Activated CD4-positive, alpha-beta T cell treated with anti-CD3 and anti-CD28 coated beads for 36 hours (primary cell): ENCODE measurements at places on chromosomes 2 and 18. TPM values are rescaled to one million over a fixed set of nuclear protein-coding genes. Genes with fewer than 3 reads are reported as not detected.

GPR35 gene
- total RNA-seq = 4.1 TPM

AGXT gene
- not detected for total RNA-seq

LRP1B gene
- total RNA-seq = not detected

LCT gene
- total RNA-seq = 0.16 TPM

AMER3 gene
- total RNA-seq = not detected

PHOSPHO2 gene
- total RNA-seq = 3.5 TPM

LRRC30 gene
- total RNA-seq = not detected

PLCL1 gene
- 1.7 TPM for total RNA-seq

GRCh38 chr2:200735061-200735460 lies 76.6 kb upstream of the BZW1 start:
- DNase-seq = peak; percentile 66

- no peak for DNase-seq
These were observed 42.2 kb downstream of the KIDINS220 start for GRCh38 chr2:8794923-8795825.

- no peak for DNase-seq
These were observed 351.3 kb downstream of the NRXN1 start for GRCh38 chr2:50680646-50681045.

DNA sequence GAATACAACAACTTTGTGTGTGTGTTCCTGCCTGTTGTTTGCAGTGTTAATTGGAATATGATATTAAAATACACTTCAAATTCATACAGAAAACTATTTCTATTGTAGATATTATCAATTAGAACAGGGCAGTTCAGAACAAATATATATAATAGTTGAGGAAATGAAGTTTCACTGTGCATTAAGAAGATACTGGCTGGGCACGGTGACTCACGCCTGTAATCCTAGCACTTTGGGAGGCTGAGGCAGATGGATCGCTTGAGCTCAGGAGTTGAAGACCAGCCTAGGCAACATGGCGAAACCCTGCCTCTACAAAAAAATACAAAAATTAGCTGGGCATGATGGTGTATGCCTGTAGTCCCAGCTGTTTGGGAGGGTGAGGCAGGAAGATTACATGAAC lies 79.3 kb downstream of the ASAP2 start:
- DNase-seq = no peak

GRCh38 chr2:96852667-96853066 lies 5.1 kb downstream of the ANKRD39 start:
- no peak for DNase-seq

GRCh38 chr2:236352761-236353593 lies 88.8 kb upstream of the ASB18 start:
- DNase-seq = peak; percentile 48

- DNase-seq = peak; percentile 71
These were observed 28.1 kb upstream of the SATB2 start for GRCh38 chr2:199485732-199486335.

DNA sequence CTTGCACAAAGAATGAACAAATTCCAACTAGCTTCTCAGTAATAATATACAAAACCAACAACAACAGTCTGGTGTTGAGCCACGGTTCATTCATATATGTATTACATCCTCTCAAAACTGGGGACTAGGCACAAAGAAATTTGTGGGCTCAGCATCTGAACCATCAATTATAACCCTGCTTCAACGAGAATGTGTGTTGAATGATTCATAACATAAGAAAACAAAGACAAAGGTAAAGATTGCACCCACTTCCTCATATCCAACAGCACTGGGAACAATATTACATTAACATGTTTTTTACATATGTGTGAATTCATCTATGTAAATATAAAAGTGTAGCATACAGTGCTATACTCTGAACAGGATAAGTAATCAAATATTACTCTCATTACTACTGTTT lies 144.8 kb downstream of the CDH2 start:
- DNase-seq = no peak

DNA sequence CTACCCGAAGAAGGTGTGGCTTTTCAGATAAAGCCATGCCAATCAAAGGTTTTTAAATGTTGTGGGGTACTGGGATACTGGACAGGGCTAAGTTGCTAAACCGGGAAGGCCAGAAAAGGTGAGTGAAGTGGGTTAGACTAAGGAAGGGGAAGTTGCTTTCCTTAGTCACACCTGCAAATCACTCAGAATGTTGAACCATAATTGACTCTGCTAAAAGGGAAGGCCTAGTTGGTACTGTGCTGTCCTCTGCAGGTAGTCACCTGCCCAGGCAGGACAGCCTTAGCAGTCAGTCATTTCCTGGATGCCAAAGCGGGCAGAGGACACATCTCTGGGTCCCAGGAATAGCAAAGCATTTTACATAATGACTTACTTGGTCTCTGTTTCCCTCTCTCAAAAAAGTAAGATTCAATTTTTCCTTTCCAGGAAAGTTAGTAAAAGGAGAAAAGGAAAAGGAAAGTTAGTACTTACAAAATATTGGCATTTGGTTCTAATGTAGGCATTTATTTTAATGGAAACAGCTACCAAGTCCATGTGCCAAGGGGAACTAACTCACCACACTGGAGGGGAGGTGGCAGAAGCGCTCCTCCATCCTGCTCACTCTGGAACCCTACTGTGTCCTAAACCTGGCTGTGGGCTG lies 60.3 kb downstream of the RFTN2 start:
- DNase-seq = peak; percentile 13

DNA sequence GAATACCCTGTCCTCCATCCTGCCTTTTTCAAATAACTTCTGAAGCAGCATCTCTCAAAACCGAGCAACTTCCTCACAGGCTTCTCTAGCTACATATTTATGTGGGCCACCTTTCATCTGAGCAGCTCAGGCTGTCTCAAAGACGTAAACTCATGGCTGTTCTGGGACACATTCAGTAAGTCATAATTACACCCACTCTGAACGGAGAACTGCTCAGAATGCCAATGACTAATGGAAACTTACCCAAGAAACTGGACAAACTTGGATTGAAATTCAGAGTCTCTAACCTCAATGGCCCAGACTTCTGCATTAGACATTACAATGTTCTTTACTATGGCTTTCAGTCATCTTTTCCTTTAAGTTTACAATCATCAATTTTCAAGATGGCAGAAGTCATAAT lies 145.2 kb downstream of the RAD51AP2 start:
- no peak for DNase-seq

DNA sequence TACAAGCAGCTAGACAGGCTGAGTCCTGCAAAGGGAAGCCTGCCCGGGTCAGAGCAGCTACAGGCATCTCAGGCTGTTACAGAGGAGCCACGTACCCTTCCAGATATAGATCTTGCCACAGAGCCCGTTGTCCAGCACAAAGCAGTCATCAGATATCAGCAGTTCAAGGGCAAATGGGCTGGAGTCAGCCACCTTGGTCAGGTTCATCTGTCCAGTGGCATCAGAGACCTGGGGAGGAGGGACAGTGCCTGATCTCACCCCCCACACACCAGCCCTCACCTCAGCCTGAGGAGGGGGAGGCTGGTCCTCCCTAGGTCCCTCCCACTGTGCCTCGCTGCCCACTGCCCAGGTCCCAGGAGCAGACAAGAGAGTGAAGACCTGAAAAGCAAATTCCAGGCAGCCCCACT lies 12.2 kb downstream of the CAPG start:
- DNase-seq = no peak

DNA sequence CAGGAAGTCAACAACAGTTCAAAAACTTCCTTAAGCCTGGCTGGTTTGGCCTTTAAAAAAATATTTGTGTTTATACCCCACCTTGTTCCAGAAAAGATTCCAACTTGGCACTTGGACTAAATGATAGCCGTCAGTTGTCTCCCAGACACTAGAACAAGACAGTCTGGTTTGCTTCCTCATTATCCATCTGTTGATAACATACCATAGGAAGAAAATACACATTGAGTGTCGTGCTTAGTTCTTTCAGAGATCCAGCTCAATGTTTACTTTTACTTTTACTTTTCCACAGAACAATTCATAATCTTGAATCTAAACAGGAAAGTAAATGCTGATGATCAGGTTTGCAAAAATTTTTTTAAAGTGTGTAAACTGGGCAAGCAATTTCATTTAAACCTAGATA lies 2.4 kb upstream of the VPS54 start:
- DNase-seq = no peak

DNA sequence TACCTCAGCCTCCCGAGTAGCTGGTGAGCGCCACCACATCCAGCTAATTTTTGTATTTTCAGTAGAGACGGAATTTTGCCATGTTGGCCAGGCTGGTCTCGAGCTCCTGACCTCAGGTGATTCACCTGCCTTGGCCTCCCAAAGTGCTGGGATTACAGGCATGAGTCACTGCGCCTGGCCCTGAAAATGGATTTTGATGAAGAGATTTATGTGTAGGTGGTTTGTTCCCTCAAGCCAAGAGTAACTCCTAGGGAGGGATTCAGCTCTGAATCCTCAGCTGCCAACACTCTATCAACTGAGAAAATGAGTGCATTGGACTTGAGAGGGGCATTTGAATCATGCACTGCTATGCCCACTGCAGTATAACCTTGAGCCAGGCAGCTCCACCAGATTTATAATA lies 17.5 kb upstream of the LIPG start:
- no peak for DNase-seq

DNA sequence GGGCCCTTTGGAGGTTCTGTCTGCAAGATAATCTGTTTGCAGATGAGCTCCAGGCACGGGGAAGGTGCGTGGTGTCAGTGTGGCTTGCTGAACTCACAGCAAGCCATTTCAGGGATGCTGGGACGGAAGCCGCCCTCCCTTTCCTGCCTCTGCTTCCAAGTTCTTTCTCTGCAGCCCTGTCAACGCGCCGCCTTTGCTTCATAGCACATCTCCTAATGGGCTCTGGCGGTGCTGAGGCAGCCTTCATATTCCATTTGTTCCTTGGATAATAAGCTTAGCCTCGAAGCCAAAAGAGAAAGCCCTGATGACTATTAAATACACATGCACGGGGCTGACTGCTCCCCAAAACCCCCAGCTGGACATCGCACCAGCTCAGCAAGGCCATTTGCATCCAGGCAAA lies 81.7 kb upstream of the TAF1B start:
- DNase-seq = no peak

DNA sequence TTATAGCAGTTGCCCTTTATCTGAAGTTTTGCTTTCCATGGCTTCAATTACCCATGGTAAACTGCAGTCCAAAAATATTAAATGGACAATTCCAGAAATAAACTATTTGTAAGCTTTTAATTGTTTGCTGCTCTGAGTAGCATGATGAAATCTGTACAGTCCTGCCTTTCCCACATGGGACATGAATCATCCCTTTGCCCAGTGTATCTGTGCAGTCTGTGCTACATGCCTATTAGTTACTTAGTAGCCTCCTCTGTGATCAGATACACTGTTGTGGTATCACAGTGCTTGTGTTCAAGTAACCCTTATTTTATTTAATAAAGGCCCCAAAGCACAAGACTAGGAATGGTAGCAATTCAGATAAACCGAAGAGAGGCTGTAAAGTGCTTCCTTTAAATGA lies 810.6 kb upstream of the PIK3C3 start:
- no peak for DNase-seq

- DNase-seq = peak; percentile 74
These were observed 29.7 kb downstream of the NOL10 start for GRCh38 chr2:10659898-10660568.

GRCh38 chr2:178441426-178441825 lies 9.5 kb downstream of the PRKRA start:
- no peak for DNase-seq

DNA sequence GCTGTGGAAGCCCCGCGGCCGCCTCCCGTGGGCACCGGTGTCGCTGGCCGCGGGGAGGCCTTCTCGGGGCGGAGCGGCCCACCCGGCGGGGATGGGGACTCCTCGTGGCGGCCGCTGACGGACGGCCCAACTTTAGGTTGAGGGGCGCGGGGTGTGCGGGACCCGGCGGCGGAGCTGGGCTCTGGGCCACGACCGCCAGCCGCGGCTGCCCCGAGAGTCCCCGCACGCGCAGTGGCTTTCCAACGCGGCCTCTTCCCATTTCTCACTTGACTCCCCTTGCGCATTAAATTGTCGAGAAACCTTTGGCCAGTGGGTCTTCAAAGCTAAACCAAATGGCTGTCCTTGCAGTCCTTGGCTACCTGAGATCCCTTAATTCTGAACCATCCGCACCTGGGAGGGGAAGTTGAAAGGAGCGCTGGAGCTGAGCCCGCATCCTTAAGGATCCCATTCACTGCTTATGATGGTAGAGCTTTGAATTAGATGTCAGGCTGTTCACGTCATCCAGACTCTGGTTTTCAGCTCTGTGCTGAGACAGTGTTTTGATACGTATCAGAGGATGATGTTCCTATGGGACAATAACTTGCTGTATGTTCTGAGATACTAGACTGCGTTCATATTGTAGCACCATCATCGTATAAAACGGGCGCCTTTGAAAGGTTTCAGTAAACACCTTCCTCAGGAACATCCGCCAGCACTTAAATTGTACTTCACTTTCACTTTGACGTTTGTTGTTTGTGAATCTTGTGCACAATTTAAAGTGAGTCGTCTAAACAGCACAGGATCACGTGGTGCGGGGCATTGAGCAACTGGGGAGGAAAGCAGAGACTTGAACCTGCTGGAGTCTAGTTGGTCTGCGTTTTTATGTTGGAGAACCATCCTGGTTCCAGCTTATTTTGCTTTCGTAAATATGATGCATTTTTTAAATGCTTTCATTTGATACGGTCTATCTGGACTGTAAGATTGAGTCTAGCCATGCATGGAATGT lies 874 bp downstream of the CLIP4 start:
- DNase-seq = peak; percentile 88

GRCh38 chr2:227160164-227160563 lies 3.8 kb downstream of the COL4A4 start:
- DNase-seq = no peak

GRCh38 chr2:178998539-178998938 lies 51.4 kb downstream of the CCDC141 start:
- no peak for DNase-seq

GRCh38 chr18:56458770-56459712 lies 179.4 kb downstream of the TXNL1 start:
- DNase-seq = no peak

GRCh38 chr2:5868931-5869330 lies 176.7 kb downstream of the SOX11 start:
- no peak for DNase-seq

GRCh38 chr2:237763812-237764211 lies 34.8 kb upstream of the RBM44 start:
- DNase-seq = no peak

- DNase-seq = no peak
These were observed 129.7 kb upstream of the PARD3B start for GRCh38 chr2:204415406-204416181.

DNA sequence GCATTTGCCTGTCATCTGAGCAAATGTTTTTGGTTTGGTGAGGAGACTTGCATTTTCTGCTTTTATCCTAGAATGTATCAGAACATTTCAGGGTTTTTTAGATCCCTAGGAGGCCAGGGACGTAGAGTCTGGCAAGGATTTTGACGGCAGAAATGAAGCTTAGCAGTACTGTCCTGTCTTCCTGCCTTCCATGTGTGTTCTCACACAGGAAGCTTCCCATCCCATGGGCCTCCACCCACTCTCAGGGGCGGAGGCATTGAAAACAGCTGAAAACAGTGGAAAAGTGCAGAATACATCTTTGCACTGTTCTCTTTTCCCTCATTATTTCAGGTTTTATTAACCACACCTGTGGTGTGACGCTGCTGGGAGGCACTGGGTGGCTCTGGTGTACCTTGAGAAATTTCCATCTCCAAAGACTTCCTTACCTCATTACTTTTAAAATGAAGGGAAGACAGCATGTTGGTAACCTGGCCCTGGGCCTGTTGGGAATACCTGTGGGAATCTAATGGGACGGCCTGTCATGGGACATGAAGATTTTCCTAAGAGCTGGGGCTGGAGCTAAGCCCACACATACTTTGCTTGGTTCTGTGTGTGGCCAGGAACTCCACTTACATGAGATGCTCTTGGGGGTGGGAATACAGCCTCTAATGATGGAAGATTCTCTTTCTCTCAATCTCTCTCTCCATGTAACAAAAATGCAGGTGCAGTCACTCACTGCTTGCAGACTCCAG lies 20.5 kb downstream of the PCARE start:
- DNase-seq = no peak
